Left kidney (tissue), 8 donors: ENCODE measurements at places on chromosomes 12 and 14.
A peak's percentile ranks its signal among the peaks of the same experiment; 100 is the strongest.

DNA sequence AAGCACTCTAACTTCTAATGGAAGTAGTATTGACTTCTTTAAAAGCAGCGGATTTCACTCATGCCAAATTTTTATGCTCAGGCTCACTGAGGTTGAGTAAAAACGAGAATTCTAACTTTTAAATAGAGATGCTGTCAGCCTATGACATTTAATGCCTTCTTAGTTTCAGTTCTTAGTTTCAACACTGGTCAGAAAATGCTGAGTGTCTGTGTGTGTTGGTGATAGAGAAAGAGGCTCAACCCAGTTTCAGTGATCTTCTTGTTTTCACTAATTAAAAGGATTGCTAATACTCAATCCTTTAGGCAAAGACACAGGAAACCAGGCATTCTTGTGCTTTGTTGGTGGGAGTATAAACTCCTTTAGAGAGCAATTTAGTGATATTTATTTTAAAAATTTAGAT, 31.0 kb downstream of the PEBP1 start:
- DNase-seq: no peak

DNA sequence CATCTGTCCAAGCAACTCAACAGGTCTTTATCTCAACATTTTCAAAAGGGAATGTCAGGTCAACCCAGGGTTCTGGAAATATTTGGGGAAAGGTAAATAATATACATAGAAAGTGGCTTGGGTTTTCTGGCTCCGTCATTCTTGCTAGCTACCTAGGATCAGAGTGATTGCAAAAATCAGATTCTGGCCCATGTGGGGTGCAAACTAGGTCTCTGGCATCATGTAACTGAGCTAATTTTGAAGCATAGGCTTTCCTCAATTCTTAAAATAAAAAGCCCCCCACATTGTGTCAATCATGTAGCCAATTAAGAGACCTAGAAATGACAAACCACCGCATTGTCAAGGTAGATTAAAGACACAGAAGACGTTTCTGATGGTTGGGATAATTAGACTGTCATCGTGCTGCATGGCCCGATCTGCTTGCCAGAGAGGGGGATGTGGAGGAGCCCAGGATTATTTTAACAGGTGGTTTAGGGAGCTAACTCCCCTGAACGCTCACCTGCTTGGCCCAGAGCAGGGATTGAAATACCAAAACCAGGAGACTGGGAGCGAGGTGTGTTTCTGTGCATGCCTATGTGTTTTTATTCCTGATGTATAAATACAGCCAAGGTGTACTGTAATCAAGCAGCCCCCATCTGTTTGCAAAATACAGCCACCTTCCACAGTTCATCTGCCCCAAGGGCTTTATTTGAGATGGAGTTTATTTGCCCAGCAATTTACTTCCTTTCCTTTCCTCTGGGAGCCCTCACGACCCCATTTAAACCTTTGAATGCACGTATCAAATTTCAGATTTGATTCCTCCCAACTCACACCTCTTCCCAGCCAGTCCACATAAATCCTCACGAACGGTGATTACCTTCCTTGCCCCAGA, 189.5 kb downstream of the TTC8 start:
- no peak for DNase-seq

DNA sequence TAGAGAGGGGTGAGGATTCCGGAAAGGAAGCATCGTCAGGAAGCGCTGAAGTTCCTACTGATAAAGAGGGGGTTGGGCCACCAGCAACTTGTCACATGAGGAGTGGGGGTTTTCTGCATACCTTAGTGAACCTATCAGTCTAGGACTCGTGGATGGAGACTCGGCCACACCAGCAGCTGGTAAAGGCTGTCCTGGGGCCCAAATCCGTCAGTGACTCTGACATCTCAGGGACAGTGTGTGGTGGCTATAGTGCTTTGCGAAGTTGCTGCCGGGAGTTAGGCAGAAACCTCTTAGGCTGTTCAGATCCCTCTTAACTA, 16.4 kb downstream of the RNASE2 start:
- DNase-seq: no peak

DNA sequence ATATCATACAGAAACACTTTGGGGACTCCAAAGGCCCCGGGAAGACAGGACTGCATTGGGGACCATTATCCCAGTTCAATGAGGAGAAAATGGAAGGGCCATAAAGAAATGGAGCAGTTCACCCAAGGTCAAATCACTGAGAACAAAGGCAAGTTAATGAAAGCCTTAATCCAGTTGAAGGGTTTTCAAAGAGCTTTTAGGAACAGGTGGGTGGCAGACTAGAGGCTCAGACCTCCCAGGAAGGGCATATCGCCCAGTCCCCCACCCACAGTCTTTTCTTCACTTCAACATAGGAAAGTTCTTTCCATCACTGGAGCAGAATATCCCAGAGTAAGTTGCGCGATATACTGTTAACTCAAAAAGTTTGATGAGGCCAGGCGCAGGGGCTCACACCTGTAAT, 136.1 kb upstream of the CCND2 start:
- no peak for DNase-seq

- no peak for DNase-seq
These were observed 154.6 kb upstream of the AEBP2 start for GRCh38 chr12:19284658-19285057.

GRCh38 chr12:111122458-111122878, 202.1 kb upstream of the MYL2 start:
- DNase-seq: peak; percentile 55

DNA sequence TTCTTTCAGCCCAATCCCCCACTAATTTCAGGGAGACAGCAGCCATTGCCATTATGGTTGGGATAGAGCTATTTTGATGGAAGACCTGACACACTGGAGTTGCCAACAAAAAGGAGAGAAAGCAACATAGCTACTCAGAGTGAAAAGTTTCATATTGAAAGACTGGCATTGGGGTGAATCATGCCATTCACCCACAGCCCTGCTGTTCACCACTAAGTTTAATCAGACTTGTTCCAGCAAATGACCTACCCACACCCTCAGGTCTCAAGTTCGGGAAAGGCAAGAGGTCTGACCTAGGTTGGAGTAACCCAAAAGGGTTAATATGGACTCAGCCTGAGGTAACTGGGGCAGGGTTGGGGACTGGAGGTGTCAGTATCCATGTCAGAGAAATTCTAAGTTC, 169.2 kb downstream of the PAWR start:
- DNase-seq: no peak

DNA sequence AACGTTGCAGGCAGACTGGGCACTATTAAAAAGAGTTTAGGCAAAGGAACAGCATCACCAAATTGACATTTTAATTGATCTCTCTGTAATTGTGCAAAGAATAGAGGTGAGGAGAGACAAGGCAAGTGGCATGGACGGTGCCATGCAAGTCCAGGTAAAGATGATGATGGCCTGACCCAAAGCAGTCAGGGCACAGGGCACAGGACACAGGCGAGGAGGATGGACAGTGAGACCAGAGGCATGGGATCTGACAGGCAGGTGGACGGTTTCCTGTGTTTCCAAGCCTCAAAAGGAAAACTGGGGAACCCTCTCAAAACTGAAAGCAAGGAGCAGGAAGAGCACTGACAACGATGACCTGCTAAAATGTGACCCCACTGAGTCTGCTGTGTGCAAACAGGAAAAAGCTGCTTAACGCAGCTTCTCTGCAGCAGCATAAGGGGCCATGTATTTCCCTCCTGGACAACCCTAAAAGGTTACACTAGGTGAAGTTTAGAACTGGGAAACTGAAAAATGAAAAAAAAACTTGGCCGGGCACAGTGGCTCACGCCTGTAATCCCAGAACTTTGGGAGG, 50.9 kb downstream of the CLIP1 start:
- DNase-seq: no peak

GRCh38 chr12:74732164-74732784, 194.6 kb downstream of the ATXN7L3B start:
- no peak for DNase-seq

DNA sequence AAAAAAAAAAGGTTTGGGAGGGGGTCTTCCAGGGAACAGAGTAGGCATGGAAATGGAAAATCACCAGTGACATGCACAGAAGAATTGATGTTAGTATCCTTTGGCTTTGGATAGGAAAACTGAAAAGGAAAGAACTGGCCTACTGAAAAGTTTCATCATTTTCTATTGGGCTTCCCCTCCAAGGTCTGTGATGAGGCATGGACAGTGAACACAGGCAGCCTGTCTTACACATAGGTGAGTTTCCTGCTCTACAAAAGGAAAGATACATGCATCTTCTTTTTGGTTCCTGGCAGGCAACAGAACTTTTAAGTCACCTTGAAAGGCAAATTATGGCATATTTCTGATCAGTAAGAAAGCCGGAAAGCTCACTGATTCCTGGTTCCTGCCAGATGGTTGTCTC, 5.8 kb downstream of the BMAL2 start:
- DNase-seq: no peak

DNA sequence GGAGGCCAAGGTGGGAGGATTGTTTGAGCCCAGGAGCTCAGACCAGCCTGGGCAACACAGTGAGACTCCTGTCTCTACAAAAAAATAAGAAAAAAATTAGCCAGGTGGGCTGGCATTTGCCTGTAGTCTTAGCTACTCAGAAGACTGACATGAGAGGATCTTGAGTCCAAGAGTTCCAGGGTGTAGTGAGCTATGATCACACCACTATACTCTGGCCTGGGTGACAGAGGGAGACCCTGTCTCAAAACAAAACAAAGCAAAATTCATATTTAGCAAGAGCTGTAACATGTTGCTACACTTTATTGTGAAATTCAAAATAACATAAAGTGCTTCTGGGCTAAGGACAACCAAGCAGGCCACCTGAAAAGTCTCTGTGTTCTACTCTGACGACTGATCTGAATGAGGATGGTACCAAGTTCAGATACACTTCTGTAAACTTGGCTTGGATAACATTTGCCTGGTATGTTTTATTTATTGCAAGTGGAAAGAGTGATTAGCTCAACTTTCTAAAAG, 11.6 kb upstream of the STRN3 start:
- no peak for DNase-seq

- no peak for DNase-seq
These were observed 249.9 kb downstream of the DAD1 start for GRCh38 chr14:22338917-22339715.

GRCh38 chr12:95286713-95287112, 69.1 kb downstream of the VEZT start:
- no peak for DNase-seq

DNA sequence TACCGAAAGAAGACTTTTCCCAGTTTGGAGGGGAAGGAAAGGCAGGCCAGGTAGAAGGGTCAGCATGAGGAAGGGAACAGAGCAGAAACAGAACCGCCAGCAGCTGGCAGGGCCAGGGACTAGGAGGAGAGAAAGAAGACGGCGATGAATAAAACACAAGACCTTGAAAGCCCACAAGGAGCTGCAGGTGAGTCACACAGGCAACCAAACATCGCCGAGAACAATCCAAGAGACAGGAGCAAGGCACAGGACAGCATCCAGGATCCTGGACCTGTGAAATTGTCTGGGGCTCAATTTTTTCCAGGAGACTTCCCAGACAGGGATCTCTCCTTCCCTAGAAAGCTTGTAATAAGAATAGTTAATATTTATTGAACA, 47.3 kb downstream of the NUAK1 start:
- DNase-seq: no peak

GRCh38 chr12:47982311-47982710, 18.9 kb downstream of the TMEM106C start:
- no peak for DNase-seq

DNA sequence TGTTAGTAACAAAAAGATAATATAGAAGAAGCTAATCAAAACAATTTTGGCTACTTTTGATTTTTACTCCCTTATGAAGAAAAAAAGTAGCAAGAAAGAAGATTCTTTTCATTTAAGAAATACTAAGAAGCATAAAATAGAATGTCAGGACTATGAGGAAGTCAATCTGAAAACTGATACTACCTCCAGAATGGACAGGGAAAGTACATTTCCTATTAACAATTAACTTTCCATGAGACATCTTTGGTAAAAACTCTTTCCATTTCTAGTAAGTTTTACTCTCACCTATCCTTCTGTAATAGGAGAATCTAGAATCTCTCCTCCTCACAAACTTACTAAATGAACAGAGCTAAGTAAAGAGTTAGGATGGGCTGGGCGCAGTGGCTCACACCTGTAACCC, 51.3 kb upstream of the NPFF start:
- no peak for DNase-seq

GRCh38 chr12:67519484-67520433, 128.8 kb upstream of the DYRK2 start:
- DNase-seq: no peak

GRCh38 chr12:3751151-3752095, 1.5 kb downstream of the CRACR2A start:
- DNase-seq: no peak

DNA sequence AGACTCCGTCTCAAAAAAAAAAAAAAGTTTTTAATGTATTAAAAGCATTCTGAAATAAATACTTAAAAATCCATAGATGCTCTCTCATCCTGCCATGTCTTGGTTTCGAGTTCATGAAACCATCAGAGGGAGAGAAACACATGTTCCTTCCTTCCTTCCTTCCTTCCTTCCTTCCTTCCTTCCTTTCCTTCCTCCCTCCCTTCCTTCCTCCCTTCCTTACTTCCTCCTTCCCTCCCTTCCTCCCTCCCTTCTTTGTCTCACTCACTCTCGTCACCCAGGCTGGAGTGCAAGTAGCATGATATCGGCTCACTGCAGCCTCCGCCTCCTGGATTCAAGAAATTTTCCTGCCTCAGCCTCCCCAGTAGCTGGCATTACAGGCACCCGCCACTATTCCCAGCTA, 60.4 kb upstream of the DUSP6 start:
- DNase-seq: no peak

- DNase-seq: no peak
These were observed 109.4 kb downstream of the DACT1 start for GRCh38 chr14:58747181-58747580.

DNA sequence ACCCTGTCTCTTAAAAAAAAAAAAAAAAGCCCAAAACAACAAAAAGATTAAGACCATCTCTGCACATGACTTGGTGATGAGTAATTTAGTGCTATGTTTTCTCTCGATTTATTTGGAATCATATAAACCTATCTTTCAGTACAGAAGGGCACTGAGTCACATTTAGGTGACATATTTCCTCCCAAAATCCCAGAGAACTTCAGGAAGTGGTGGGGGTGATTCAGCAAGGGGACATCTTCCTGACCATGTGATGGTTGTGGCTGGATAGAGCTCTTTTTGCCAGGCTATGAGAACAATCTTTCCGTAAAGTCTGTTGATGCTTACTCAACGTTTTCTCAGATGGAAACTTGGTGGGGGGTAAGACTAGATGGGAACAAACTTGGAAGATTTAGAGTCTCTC, 50.0 kb downstream of the PPFIBP1 start:
- no peak for DNase-seq
